Endothelial cell of umbilical vein (primary cell): ENCODE measurements at places on chromosomes 3 and 15. TPM values are rescaled to one million over a fixed set of nuclear protein-coding genes. Genes with fewer than 3 reads are reported as not detected.
A peak's percentile ranks its signal among the peaks of the same experiment; 100 is the strongest.

The RNU5B-1 gene
- total RNA-seq: not detected in 2 replicates

- DNase-seq: no peak
Measured at GRCh38 chr15:39854161-39854560, 65.9 kb downstream of the GPR176 start.

DNA sequence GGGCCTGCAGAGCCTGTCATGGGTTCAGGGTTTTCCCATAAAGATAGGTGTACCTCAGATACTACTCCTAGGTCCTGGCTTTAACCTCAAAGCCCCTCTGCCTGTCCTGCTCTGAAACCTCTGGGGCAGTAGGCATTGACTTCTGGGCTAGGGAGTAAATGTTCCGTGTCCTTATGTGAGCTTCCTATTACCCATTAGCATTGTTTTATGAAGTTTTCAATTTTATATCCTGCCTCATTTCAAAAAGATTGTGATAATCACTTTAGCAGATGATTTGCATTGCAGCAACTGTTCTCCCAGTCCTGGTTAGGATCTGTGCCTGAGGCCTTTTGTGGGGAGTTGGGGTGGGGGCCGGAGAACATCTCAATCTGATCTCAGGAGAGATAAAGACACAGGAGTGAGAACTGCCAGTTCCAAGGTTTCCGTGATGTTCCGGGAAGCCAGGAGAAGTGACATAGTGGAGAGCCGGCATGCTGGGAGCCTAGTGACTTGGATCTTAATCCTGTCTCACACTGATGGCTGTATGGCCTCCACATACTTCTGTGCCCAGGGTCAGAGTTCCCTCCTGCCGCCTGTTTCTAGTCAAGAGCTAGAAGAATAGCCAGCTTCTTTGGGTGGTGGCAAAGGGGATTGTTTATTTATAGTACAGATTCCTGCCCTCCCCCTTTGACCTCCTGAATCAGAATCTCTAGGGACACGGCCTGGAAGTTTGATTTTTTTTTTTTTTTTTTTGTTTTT is 10.6 kb downstream of the TPM1 start:
- DNase-seq: peak; percentile 54

DNA sequence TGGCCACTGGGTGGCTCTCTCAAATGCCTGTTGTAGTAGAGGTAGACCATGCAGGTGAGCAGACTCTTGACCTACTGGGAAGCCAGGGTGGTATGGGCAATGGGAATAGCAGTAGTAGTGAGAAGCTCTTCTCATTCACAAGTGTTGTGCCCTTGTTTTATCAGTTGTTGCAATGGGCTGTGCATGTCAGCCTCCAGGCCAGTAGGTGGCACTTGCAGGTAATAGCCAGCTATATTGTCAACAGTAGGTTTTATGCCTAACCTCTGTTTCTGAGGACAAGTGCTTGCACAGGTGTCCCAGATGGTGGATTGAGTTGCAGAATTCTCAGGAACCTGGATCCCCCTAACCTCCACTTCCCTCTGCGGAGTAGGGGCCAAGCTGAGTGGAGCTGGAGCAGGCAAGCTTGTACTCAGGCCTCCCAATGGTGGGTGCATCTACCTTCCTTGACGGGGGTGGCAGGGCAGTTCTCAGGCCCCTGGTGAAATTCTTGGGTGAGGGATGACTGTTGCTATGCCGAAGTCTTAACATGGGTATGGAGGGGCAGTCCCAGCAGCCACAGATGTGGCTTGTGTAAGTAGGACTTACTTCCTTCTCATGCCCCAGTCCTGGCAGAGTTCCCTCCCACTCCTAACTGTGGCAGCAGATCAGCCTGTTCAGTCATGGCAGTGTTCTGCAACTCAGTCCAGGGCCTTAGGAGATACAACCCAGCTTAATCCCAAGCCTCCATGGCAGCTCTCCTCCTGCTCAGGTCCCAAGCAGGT is 104.3 kb downstream of the NEO1 start:
- no peak for DNase-seq

DNA sequence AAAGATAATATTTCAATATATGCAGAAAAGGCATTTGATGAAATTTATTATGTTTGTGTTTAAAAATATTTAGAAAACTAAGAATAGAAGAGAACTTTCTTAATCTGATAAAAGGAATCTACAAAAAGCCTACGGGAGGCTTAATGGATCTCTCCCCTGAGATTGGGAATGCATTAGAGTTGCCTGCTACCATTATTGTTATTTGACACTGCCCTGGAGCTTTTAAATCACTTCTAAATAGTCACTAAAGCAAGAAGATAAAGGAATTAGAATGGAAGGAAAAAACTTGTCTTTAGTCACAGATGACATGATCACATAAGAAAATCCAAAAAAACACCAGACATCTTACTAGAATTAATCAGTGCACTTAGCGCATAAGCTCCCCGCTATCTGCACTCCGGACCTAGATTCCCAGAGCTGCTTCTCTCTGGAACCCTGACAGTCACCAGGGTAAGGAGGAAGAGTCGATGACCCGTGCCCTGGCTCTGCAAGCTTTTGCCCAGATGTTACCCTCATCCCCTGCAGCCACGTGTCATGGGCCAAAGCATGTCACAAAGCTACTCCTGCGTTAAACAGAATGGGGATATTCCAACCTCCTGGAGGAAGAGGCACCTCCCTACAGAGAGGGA is 97.1 kb downstream of the MINAR1 start:
- no peak for DNase-seq
